ENCODE measurements at places on chromosomes 4 and X.

GRCh38 chrX:51860679-51861078, 32.7 kb upstream of the MAGED1 start:
- DNase-seq, result no peak

DNA sequence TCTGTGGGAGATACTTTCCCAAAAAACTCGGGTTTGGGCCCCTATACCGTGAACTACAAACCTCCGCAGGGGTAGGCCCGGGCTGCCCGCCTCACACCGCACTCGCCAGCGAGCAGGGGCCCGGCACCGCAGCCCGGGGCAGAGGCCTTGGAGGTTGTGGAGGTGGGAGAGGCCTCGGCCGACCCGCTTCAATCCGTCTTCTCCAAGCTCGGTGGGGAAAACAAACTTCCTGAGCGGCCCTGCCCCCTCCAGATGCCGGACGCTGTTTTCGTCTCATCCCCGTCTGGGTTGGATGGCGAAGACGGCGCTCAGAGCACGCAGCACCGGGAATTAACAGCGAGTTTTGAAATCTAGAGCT, 442 bp upstream of the MCUB start:
- no peak for DNase-seq

GRCh38 chr4:95093936-95094929, 336.5 kb downstream of the BMPR1B start:
- no peak for DNase-seq

DNA sequence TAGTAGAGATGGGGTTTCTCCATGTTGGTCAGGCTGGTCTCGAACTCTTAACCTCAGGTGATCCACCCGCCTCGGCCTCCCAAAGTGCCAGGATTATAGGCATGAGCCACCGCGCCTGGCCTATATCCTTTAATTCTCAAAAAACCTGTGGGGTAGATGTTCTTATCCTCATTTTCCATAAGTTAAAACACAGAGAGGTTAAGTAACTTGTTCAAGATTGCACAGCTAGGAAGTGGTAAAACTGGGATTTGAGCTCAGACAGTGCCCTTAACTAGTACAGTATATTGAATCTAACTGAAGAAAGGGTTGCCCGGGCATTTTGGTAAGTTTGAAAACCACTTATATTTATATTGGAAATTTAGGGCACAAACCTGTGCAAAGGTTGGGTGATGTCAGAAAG, 116.0 kb downstream of the GLUD2 start:
- no peak for DNase-seq

DNA sequence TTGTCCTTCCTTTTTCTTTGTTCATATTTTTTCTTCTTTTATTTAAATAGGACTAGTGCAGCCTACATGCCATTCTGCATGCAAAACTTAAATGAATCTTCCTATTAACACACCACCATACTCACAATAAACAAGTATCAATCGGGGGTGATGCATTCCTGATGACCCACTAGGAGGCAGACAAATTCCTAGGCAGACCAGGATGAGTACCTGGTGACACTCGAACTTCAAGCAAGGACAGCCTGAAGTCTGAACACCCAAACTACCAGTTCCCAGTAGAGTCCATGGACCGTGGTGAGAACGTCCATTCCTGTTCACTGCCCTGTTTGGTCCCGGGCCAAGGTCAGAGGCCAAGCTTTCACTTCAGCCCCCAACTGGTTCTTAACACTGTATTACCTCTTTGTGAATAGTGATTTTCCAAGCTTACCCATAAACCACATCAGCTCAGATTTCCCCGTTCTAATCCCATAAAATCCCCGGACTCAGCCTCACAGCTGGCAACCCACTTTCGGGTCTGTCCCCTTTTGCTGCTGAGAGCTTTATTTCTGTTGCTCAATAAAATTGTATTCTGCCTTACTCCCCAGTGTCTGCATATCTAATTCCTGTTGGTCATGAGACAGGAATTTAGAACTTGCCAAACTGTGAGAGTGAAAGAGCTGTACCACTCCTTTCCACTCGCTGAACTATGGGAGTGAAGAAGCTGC, 1286.6 kb downstream of the FSTL5 start:
- DNase-seq, result no peak

Measured in activated CD4-positive, alpha-beta T cell treated with anti-CD3 and anti-CD28 coated beads, Interleukin-2, amount 50 U/mL, for 16 hours (primary cell).